ENCODE measurements at places on chromosomes 6 and 20.

DNA sequence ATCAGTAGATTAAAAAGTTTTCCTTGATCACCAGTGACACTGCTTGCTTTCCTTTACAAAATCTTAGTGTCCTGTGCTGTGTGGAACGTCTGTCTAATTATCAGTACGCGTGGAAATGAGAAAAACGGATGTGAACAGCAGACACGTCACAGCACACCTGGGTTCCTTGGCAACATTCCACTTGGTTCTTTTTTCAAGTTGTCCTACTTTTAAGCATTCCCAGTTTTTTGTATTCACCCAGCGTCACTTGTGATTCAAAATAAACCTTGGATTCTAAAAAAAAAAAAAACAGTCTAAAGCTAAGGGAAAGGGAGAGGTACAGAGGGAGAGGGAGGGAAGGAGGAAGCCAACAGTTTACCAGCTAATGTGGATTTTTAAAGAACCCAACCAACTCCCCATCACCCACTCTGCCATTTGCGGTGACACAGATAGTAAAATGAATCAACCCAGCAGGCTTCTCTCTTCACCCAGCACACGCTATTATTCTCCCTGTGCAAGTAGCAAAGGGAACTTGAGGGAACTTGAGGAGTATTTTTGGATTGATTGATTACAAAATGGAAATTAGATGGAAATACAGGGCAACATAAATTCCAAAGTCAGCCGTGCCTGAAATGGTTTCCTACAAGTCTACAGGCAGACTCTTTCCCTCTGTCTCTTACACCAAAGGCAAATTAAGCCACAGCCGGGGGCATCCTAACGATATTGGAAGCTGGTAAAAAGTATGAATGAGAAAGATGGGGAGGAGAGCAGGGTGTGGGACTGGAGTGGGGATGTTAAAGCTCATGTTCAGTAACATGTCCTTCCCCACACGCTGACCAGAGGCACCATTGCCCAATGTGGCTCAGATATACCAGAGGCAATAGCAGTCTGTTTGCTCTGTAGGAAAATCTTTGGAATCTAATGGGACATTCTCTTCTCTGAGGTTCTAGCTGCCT, 129.8 kb downstream of the SASH1 start:
- no peak for DNase-seq

DNA sequence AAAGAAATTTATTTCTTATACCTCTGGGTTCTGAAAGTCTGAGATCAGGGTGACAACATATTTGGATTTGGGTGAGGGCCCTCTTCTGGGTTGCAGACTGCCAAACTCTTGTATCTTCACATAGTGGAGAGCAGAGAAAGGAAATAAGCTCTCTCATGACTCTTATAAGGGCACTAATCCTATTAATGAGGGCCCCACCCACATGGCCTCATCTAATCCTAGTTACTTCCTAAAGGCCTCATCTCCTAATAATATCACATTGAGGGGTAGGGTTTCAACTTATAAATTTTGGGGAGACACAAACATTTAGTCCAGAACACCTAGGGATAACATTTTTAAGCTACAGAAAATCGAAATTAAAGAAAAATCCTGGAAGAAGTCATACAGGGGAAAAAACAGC, 5.1 kb upstream of the ZNF391 start:
- no peak for DNase-seq

GRCh38 chr6:53878808-53879207, 84.0 kb downstream of the LRRC1 start:
- DNase-seq: no peak

- no peak for DNase-seq
Measured at GRCh38 chr20:1844325-1845162, 50.7 kb upstream of the SIRPA start.

DNA sequence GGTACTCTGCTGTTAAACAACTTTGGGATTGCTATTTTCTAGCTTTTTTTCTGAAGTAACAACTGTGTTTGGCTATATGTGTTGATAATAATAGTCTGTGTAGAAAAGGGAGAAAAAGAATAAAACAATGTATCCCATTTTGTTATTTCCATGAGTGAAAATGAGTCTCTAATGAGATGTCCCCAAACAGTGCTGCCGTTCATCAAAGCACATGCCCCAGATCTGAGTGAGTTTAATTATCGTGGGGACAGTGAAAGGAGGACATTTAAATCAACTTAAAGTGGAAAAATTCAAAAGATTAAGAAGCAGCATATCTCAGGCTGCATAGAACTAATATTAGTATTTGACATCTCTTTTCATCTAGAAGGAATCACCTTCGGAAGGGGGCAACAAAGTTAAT, 59.6 kb downstream of the NCOA7 start:
- DNase-seq: no peak

DNA sequence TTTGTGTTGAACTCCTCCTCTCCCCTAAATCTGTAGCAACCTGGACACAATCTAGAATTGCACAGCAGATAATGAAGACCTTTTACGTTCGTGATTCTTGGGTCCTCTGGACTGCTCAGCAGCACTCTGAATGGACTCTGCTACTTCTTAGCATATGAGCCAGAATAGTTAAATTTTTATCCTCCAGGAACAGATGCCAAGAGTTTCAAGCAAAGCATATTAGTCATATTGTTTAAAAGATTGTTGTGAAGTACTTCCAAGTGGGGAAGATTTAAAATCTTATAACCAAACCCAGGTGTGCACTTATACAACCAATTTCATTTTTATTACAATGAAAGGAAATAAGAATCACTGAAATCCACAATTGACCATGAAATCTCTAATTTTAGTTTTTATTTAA, 118.9 kb upstream of the EXOC2 start:
- no peak for DNase-seq

DNA sequence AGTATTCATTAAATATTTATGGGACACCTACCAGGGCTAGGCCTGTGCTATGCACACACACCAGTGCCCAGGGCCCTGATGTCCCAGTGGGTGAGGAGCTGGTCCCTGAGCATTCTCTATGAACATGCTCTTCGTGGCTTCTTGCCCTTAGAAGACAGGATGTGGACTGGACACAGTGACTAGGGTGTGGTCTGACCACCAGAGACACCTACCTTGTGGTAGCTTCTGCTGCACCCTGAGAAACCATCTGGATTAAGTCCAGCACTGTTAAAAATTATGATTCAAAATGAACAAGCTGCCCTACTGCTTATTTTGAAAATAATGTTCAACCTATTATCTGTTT, 112.9 kb upstream of the RPS6KA2 start:
- no peak for DNase-seq

- no peak for DNase-seq
Measured at GRCh38 chr20:49526568-49526967, 41.4 kb downstream of the PTGIS start.

All from SJSA1 (cell line).